CD4-positive, alpha-beta T cell (primary cell): ENCODE measurements at places on chromosomes 12 and 14.

- H3K36me3 ChIP-seq, result no peaks in the 10 kb centered on the region
- no peak overlapping the region for H3K27ac ChIP-seq
- H3K4me1 ChIP-seq, result no peaks in the 10 kb centered on the region
- DNase-seq, result no peak
- H3K27me3 ChIP-seq, result no peaks in the 10 kb centered on the region
These were observed 181.6 kb upstream of the LMNTD1 start for GRCh38 chr12:25734529-25735180.

- no peak for DNase-seq
- H3K4me3 ChIP-seq, result peak overlapping the region; percentile 40
- no peaks in the 10 kb centered on the region for H3K27me3 ChIP-seq
- H3K36me3 ChIP-seq, result no peaks in the 10 kb centered on the region
- H3K4me1 ChIP-seq, result peaks cover 15% of the 10 kb centered on the region
These were observed 760 bp upstream of the MED13L start for GRCh38 chr12:116278279-116278626.

DNA sequence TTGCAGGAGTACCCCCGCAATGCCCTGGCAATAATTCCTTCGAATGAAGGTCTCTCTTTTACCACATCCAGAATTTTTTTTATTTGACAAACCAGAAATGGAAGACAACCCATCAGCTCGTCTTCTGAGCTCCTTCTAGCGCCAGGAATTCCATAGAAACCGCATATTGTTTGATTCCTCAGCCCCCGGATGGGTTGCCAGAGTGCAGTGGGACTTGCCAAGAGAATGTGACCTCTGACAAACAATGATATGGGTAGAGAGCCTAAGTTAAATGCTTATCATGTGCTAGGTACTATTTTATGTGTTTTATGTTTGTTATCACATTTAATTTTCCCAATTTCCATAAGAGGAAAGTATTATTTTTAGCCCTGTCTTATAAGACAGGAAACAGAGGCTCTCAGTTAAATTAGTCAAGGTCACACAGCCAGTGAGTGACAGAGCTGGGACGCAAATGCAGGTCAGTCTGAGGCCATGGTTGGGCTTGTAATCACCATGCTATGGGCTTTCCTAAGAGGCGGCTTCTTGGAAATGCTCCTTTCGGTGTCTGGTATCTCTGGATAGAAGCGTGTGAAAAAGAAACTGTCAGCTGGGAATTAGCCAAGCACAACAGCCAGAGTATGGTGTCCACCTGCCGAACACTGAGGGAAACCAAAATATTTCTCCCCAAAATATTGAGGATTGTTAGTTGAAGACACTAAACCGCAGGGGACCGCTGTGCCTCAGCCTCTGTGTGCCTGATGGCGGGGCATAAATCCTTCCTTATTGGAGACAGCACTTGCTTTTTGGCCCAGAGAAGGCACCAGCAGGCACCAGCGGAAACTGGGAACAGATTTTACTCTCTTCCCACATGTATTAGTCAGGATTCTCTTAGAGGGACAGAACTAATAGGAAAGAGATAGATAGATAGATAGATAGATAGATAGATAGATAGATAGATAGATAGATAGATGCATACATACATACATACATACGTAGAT, 29.4 kb upstream of the ETFBKMT start:
- DNase-seq, result no peak
- H3K27ac ChIP-seq, result no peak overlapping the region
- no peaks in the 10 kb centered on the region for H3K36me3 ChIP-seq
- no peaks in the 10 kb centered on the region for H3K27me3 ChIP-seq
- H3K4me1 ChIP-seq, result no peaks in the 10 kb centered on the region

DNA sequence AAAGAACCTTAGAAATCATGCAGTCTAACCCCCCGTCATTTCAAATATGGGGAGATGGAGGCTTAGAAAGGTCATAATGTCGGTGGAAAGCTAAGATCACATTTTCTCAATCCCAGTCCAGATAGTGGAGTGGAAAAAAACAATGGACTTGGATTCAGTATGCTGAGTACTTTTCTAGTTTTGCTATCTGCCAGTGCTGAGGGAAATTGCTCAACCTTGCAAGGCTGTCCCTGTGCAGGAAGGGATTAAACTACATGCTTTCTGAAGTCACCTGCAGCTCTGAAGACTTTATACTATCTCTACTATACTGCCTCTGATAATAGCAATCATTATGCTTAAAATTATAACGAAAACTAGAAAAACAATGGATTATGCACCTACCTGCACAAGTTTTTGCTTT, 272.8 kb downstream of the LRIG3 start:
- no peaks in the 10 kb centered on the region for H3K36me3 ChIP-seq
- no peak overlapping the region for H3K4me3 ChIP-seq
- no peaks in the 10 kb centered on the region for H3K27me3 ChIP-seq
- H3K4me1 ChIP-seq, result no peaks in the 10 kb centered on the region

DNA sequence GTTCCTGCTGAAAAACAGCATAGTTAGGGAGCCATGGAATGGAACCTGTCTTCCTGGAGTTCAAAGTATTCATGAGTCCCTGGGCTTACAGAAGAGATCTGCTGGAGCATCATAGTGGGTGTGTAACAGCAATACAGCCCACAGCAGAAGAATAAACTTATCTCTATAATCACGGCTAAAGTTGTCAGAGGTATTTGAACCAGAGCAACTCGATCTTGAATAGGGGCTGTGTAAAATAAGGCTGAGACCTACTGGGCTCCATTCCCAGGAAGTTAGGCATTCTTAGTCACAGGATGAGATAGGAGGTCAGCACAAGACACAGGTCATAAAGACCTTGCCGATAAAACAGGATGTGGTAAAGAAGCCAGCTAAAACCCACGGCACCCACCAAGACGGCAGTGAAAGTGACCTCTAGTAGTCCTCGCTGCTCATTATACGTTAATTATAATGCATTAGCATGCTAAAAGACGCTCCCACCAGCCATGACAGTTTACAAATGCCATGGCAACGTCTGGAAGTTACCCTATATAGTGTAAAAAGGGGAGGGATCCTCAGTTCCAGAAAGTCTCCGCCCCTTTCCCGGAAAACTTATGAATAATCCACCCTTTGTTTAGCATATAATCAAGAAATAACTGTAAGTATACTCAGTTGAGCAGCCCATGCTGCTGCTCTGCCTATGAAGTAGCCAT, 223.4 kb downstream of the PCNX1 start:
- no peaks in the 10 kb centered on the region for H3K27me3 ChIP-seq
- DNase-seq, result no peak
- no peaks in the 10 kb centered on the region for H3K4me1 ChIP-seq
- H3K36me3 ChIP-seq, result no peaks in the 10 kb centered on the region

DNA sequence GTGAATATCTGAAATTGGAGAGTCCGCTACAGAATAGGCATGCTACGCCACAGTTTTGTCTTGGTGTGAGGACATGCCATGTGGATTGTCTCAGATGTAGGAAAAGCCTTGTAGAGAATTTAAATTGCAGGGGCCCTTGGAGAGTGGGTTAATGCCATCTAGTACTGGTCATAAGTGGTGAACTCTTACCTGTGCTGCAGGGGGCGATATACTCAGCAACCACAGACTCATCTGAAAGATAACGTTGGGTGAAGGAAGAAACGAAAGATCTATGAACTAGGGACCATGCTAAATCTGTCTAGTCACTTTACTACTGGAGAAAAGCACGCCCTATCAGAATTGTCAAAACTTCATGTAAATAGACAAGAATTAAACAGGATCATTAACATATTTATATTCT, 33.7 kb upstream of the A2M start:
- H3K4me3 ChIP-seq, result no peak overlapping the region
- H3K36me3 ChIP-seq, result peaks cover 11% of the 10 kb centered on the region

GRCh38 chr12:4274396-4275015, 944 bp downstream of the CCND2 start:
- peak overlapping the region; percentile 86 for H3K27ac ChIP-seq
- peaks cover 37% of the 10 kb centered on the region for H3K36me3 ChIP-seq
- no peaks in the 10 kb centered on the region for H3K27me3 ChIP-seq

GRCh38 chr12:22046090-22046967, at the start of gene CMAS:
CMAS (plus strand) TSS chr12:22046218; CDS start chr12:22046304, 86 bp downstream.
- H3K27ac ChIP-seq, result peak within 1 kb of the TSS; percentile 29
- no peaks in the 10 kb centered on the region for H3K36me3 ChIP-seq
- no peaks in the 10 kb centered on the region for H3K27me3 ChIP-seq
- H3K4me1 ChIP-seq, result peaks cover 7% of the 10 kb centered on the region
- DNase-seq, result peak; percentile 86

DNA sequence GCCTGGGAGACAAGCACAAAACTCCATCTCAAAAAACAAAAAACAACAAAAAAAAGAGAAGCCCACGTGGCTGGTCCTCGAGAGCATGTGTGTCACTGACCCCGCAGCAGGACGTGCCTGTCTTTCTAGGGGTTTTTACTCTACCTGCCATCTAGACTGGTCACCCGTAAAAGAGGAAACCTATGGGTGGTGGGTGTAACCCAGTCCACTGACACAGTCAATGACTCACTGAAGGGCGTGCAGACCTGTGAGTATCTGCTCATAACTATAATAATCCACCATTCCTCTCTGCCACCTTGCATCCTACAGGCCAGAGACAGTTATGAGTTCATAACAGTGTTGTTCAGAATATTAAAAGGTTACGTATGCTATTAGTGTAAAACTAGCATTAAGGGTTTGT, 4.6 kb downstream of the GOLGA3 start:
- H3K4me3 ChIP-seq, result no peak overlapping the region
- H3K36me3 ChIP-seq, result peaks cover 59% of the 10 kb centered on the region
- no peak for DNase-seq
- H3K4me1 ChIP-seq, result peaks cover 33% of the 10 kb centered on the region

GRCh38 chr12:11764837-11765236, 115.4 kb downstream of the ETV6 start:
- no peak for DNase-seq
- H3K36me3 ChIP-seq, result no peaks in the 10 kb centered on the region
- H3K4me3 ChIP-seq, result no peak overlapping the region
- H3K27ac ChIP-seq, result no peak overlapping the region
- no peaks in the 10 kb centered on the region for H3K27me3 ChIP-seq
- H3K4me1 ChIP-seq, result peaks cover 36% of the 10 kb centered on the region

DNA sequence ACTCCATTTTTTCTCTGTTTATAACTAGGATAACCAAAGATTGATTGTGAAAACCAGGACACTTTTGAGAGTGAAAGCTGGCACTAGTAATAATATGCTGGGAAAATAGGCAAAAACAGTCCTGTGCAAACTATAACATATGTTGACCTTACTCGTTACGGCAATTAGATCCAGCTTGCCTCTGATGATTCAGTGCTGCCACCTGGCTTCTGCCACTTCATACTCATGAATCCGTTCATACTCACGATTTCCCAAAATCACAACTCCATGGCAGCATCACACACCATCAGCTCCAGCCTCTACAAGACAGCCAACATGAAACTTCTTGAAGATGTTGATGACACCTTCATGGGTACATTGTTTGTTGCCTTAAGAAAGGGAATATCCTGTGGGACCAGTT, 49.1 kb upstream of the CAND1 start:
- H3K4me1 ChIP-seq, result no peaks in the 10 kb centered on the region
- no peak for DNase-seq
- H3K27me3 ChIP-seq, result no peaks in the 10 kb centered on the region
- no peak overlapping the region for H3K27ac ChIP-seq

GRCh38 chr12:23236811-23237210, 611.8 kb downstream of the ETNK1 start:
- no peak for DNase-seq

GRCh38 chr12:75526655-75527511, 15.5 kb upstream of the KRR1 start:
- H3K27me3 ChIP-seq, result no peaks in the 10 kb centered on the region
- no peaks in the 10 kb centered on the region for H3K36me3 ChIP-seq
- DNase-seq, result peak; percentile 57
- no peaks in the 10 kb centered on the region for H3K4me1 ChIP-seq
- no peak overlapping the region for H3K27ac ChIP-seq

DNA sequence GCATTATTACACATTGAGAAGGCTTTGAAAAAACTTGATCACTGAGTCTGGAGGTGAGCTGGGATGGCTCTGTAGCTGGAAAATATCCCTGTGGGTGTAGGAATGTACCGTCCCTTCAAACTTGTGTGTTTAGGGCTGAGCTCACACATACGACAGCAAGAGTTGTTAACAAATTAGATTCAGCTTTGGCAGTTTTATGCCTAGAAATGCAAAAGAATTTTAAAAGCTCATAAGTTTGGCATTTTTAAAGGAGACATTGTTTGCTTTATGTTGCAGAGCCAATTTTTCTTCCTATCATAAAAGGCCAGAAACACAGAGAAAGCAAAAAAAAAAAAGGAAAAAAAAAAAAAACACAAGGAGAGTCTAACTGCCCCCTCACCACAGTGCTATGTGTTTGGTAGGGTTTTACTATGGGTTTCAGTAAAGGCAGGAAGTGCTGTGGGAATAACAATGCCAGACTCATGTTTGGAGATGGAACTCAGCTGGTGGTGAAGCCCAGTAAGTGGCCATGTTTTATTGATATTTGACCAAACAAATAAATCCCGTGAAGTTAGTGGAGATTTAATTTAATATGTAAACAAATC, 78.4 kb downstream of the DAD1 start:
- DNase-seq, result no peak
- H3K27me3 ChIP-seq, result no peaks in the 10 kb centered on the region
- H3K27ac ChIP-seq, result peak overlapping the region; percentile 77
- H3K4me3 ChIP-seq, result peak overlapping the region; percentile 61
- peaks cover 82% of the 10 kb centered on the region for H3K4me1 ChIP-seq
- peaks cover 68% of the 10 kb centered on the region for H3K36me3 ChIP-seq

- H3K4me3 ChIP-seq, result no peak overlapping the region
- DNase-seq, result no peak
- H3K27ac ChIP-seq, result no peak overlapping the region
- H3K4me1 ChIP-seq, result peaks cover 15% of the 10 kb centered on the region
- peaks cover 68% of the 10 kb centered on the region for H3K27me3 ChIP-seq
- H3K36me3 ChIP-seq, result no peaks in the 10 kb centered on the region
These were observed 7.1 kb upstream of the SMUG1 start for GRCh38 chr12:54195737-54196347.

- no peak overlapping the region for H3K4me3 ChIP-seq
- H3K27me3 ChIP-seq, result no peaks in the 10 kb centered on the region
- no peak overlapping the region for H3K27ac ChIP-seq
- DNase-seq, result no peak
- peaks cover 2% of the 10 kb centered on the region for H3K36me3 ChIP-seq
- H3K4me1 ChIP-seq, result no peaks in the 10 kb centered on the region
These were observed 96.8 kb downstream of the PPHLN1 start for GRCh38 chr12:42422785-42423184.

GRCh38 chr12:6869049-6870021, 2.0 kb downstream of the TPI1 start:
- DNase-seq, result peak; percentile 84
- H3K4me3 ChIP-seq, result no peak overlapping the region
- peaks cover 32% of the 10 kb centered on the region for H3K36me3 ChIP-seq
- H3K27me3 ChIP-seq, result no peaks in the 10 kb centered on the region
- H3K27ac ChIP-seq, result peak overlapping the region; percentile 9

DNA sequence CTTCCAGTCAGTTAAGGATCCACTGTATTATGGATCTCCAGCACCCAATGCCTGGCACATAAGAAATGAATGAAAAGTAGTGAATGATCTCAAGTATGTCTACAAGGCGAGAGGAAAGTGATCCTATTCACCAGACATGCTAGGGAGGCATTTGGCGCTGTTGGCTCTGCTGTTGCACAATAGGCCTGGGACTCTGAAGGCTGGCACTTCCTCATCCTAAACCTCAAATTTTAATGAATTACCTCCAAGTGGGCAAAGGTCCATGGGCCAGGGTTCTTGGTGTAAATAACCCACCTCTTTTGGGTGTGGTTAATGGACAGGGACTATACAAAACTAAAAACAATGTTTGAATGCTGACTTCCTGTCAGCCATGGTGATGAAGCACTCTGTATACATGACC, 173.4 kb upstream of the PZP start:
- no peak for DNase-seq
- H3K36me3 ChIP-seq, result no peaks in the 10 kb centered on the region
- H3K27me3 ChIP-seq, result no peaks in the 10 kb centered on the region
- H3K4me1 ChIP-seq, result no peaks in the 10 kb centered on the region
- H3K4me3 ChIP-seq, result no peak overlapping the region

GRCh38 chr14:80538633-80539375, 327.5 kb upstream of the DIO2 start:
- no peaks in the 10 kb centered on the region for H3K27me3 ChIP-seq
- DNase-seq, result no peak
- H3K4me1 ChIP-seq, result no peaks in the 10 kb centered on the region
- no peaks in the 10 kb centered on the region for H3K36me3 ChIP-seq
